ENCODE measurements at places on chromosomes 1 and 21.

GRCh38 chr1:211739671-211740411 lies 64.4 kb upstream of the NEK2 start:
- no peak for DNase-seq

GRCh38 chr1:50218344-50219120 lies 109.8 kb downstream of the ELAVL4 start:
- DNase-seq, result no peak

- no peak for DNase-seq
Measured at GRCh38 chr1:38891753-38892152, 10.4 kb upstream of the GJA9 start.

DNA sequence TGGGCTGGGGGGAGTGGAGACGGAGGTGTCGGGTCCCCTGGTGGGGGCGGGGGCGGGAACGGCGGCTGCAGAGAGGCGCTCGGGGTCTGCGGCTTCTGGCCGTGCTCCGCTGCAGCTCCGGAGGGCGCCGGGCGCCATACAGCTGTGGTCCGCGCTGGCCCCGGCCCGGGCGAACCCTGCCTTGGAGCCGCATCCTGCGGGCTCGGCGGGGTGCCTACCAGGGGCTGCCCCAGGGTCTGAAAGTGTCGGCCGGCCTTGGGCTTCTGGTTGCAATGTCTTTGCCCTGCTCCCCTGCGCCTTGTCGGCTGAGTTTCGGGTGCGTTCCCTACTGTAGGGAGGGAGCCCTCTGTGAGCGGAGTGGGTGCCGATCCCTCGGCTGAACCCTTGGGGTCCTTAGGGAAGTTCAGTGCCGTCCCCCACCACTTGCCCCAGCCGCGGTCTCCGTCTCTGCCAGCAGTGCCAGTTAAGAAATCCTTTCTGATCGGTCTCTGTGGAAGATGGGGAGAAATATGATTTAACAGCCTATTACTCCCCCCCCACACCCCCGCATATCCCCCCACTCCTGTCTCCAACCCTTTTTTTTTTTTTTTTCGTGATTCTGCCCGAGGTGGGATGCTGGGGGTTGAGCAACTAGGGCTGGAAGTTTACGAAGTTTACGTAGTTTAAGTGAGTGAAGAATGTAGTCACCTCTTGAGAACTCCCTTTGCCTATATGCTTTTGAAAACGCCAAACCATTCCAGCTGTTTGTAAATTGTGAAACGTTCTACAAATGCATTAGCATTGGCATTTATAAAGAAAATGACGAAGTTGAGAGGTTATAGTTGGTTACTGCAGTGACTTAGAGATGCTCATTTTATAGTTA lies 588 bp downstream of the NEXN start:
- DNase-seq, result peak; percentile 47

DNA sequence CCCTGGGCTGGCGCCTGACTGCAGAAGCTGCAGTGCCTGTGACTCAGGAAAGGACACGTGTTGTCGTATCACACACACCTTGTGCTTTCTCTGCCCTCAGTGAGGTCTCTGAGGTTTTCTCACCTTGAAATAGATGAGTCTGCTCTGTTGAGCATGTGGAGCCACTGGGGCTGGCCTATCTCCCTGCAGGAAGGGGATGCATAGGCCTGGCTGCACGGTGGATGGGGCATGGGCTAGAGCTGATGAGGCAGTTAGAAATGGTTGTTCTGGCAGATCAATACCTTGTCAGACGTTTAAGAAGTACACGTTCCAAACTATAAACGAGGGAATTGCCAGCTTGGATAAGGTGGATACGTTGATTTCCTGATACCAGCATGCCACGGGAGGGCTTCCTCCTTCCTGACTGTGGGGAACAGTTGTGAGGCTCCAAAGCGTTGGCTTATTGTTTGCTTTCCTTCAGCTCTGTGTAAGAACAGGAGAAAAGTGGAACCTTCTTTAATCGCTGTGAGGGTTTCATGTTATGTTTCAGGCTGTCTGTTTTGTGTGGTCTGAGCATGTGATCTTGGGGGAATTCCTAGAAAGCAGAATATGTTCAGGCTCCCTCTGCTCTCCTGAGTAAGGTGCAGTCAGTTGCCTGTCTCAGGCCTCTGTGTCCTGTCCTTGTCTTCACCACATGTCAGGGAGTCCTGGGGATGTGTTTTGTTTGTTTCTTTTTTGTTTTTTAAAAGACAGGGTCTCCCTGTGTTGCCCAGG lies 44.8 kb downstream of the PCNT start:
- DNase-seq, result no peak

DNA sequence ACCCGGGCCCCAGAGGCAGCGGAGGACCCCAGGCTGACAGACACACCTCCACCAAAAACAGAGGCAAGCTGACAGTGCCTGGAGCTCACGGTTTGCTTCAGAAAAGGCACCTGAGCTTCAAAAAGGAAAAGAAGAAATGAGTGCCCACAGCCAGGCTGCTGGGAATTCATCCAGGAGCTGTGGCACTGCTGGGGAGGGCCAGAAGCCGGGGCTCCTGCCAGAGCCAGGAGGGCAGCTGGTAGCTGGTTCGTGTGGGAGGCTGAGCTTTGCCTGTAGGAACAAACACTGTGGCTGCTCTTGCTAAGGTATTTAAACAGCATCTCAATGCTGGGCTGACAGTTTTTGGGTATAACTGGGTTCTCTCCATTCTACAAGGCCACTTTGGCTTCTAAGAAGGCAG lies 19.5 kb downstream of the KCNJ6 start:
- no peak for DNase-seq

DNA sequence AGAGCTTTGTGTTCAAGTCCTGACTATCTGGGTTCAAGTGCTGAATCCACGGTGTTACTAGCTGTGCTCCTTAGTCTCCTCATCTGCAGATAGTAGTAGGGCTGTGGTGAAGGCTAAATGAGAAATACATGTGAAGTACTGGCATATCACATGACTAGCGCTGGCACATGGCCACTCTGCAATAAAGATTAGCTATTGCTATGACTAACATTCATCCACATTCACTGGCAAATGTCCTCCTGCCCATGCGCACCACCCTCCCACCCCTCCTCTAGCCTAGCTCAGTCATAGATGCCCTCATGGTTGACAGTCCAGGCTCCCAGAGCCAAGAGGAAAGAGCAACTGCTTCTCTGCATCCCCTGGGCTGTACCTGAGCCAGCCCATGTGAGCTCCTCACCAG lies 8.5 kb upstream of the COL8A2 start:
- DNase-seq, result no peak

- DNase-seq, result no peak
Measured at GRCh38 chr1:200626853-200627534, 6.4 kb upstream of the KIF14 start.

DNA sequence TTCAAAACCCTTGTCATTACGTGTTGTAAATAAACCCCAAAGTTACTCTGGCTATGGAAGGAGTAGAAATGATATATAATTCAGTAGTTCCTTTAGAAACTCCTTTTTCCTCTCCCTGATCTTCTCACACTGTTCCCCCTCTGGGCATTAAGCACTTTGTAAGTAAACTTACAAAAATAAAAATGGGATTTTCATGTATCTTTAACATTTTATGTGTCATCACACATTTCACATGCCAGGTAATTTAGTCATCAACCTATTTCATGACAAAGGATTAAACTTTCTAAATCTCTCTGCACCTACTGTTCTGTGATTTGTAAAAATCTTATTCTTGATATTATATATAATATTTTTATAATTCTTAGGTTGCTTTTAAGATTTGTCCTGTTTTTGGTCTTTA lies 176.9 kb downstream of the NEK7 start:
- DNase-seq, result no peak

- no peak for DNase-seq
Measured at GRCh38 chr1:197905699-197906351, 3.4 kb downstream of the C1orf53 start.

- no peak for DNase-seq
Measured at GRCh38 chr1:17711941-17712340, 43.2 kb upstream of the ACTL8 start.

- DNase-seq, result no peak
Measured at GRCh38 chr1:10958614-10959013, 53.8 kb upstream of the TARDBP start.

- DNase-seq, result no peak
Measured at GRCh38 chr1:41925712-41926111, 7.0 kb upstream of the HIVEP3 start.

DNA sequence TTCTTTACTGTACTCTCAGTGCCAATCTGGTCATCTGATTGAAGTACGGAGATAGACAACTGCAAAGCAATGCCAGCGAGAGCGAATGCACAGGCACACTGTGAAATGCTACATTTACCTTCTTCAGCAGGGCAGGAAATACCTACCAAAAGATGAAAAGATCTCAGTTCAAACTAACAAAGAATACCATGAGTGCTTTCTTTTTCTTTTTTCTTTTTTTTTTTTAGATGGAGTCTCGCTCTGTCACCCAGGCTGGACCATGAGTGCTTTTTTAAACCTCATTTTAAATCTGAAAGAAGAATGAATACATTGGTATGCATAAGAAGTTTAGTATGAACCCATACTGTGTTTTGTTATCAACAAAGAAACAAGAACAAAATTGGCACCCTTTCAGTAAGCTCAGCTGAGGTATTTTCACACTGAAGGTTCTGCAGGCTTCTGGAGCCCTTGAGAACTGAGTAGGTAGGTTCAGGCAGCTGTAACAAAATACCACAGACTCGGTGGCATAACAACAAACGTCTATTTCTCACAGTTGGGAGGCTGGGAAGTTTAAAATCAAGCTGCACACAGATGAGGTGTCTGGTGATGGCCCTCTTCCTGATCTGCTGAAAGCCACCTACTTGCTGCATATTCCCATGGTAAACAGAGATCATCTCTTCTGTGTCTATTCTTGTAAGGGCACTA lies 1.7 kb upstream of the CHI3L2 start:
- DNase-seq, result no peak

- DNase-seq, result no peak
Measured at GRCh38 chr1:108597041-108597440, 37.1 kb downstream of the EEIG2 start.

GRCh38 chr1:182381962-182382819 lies 9.4 kb downstream of the GLUL start:
- DNase-seq, result no peak

DNA sequence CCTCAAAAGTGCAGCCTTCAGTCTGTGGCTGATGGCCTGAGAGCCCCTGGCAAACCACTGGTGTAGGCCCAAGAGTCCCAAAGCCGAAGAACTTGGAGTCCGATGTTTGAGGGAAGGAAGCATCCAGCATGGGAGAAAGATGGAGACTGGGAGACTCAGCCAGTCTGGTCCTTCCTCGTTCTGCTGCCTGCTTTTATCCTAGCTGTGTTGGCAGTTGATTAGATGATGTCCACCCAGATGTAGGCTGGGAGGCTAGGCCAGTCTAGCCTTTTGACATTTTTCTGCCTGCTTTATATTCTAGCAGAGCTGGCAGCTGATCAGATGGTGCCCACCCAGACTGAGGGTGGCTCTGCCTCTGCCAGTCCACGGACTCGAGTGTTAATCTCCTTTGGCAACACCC lies 1.1 kb upstream of the LYPD8 start:
- DNase-seq, result no peak

DNA sequence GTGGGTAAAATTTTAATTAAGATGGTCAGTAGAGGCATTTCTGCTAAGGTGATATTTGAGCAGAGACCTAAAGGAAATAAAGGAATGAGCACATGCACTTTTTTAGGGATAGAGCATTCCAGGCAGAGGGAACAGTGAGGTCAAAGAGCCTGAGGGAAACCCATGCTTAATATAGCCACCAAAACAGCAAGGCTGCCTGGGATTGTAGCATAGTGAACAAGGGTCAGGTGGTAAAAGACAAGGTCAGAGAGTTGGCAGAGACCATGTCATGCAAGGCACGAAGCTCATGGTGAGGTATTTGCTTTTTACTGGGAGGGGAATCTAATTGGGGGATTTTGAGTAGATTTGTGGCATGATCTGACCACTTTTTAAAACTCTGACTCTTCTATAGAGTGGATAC lies 344.6 kb upstream of the LRRC7 start:
- no peak for DNase-seq

- DNase-seq, result no peak
Measured at GRCh38 chr1:49098866-49099265, 322.2 kb upstream of the BEND5 start.

DNA sequence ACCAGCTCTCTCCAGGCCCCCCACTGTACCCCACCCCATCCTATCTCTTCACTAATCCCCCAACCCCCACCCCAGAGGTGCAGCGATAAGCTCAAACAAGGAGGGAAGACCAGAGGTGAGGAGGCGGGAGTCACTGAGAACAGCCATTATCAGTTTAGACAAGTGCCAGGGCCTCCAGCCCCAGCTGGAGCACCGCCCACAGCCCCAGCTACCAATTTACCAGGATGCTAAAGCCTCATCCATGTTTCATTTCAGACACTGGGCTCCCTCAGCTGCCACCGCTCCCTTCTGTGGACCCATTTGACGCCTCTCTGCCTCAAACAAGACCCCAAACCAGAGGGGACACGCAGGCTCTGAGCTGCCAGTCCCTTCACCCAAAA lies 80.6 kb downstream of the DISP3 start:
- no peak for DNase-seq

GRCh38 chr1:179229214-179230140 lies at the start of gene ABL2:
Gene ABL2 (minus strand): TSS chr1:179229677. CDS start chr1:179229397, 280 bp downstream.
- DNase-seq, result peak; percentile 54

- no peak for DNase-seq
Measured at GRCh38 chr1:9211291-9211811, 23.2 kb upstream of the H6PD start.

DNA sequence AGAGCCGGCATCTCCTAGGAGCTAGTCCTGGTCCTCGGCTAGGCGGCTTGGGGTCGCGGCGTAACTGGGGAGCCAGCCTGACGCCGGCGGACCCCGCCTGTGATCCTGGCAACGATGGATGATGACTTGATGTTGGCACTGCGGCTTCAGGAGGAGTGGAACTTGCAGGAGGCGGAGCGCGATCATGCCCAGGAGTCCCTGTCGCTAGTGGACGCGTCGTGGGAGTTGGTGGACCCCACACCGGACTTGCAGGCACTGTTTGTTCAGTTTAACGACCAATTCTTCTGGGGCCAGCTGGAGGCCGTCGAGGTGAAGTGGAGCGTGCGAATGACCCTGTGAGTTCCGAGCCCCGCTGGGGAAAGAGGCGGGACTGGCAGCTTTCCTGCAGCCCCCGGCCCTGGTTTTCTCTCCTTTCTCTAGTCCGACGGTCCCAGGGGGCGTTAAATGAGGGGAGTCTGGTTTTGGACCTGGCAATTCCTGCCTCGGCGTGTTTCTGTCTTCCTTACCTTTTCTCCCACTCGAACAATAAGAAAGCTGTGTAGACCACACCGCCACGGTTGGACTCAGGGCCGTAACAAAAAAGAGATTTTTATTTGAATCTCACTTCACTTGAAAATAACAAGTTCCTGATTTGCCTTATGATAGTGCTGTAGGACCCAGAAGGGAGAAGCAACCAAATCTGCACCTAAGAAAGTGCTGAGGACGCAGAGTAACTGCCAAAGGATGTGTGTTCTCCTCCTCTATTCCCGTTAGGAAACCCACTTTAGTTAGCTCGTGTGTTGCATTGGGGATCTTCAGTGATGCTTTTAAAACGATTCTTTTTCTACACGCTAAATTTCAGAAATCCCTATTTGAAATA lies at the start of gene SPRTN:
Gene SPRTN, plus strand, starts transcription at position 24 of the 859 bp plus-strand sequence. Its CDS starts 91 bp downstream, at position 115.
- no peak for DNase-seq

GRCh38 chr1:245067257-245067656 lies 87.5 kb upstream of the KIF26B start:
- no peak for DNase-seq

Data from left lobe of liver (tissue), 2 donors.